ENCODE measurements at places on chromosomes 5 and 9.

GRCh38 chr5:128276537-128277216 lies 193.1 kb downstream of the SLC12A2 start:
- no peak for DNase-seq

DNA sequence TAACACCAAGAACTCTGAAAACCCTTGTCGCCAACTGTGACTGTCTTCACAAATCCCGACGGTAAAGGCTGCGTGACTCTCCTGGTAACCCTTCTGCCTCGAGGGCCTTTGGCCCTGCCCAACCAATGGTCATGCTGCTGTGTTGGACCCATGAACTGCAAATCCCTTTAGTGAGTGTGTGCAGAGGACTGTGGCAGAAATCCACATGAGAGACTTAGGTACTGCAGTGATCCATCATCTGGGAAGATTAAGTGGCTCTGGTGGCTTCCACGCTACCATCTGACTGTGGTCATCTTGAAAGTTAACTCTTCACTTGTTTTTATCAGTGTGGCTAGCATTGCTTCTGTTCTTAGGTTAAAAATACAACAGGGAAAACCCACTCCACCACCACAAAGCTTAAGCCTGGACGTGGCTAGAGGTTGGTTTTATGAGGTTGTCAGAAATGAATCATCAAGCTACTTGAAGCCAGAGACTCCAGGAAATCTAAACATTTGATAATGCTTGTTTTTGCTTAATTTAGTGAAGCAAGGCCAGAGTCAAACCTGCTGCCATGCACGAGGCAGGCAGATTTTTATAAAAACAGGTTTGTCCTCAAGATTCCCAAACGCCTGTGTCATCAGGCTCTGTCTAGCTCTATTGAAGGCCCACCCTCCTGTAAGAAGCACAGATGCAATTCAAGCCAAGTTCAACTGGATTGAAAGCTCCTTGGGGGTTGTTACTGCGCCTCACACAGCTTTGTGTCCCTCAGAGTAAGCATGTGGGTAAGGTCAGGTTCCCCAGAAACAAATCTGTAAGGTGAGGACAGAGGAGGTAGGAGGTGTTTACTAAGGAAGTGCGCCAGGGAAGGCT lies 52.7 kb upstream of the ERCC6L2 start:
- no peak for DNase-seq

- DNase-seq: no peak
Observed at GRCh38 chr9:80157561-80157983, 585.8 kb downstream of the TLE4 start.

- no peak for DNase-seq
Observed at GRCh38 chr9:136825295-136826187, 16.7 kb upstream of the AJM1 start.

GRCh38 chr5:96936431-96937320 lies 796 bp downstream of the LNPEP start:
- DNase-seq: no peak

All from NCI-H2227 treated with DMSO at 0.1 percent for 48 hours (cell line).